ENCODE measurements at places on chromosomes 12 and 14. TPM values are rescaled to one million over a fixed set of nuclear protein-coding genes. Genes with fewer than 3 reads are reported as not detected.

- H3K27ac ChIP-seq = no peak overlapping the region
- no peak overlapping the region for H3K4me3 ChIP-seq
- H3K4me1 ChIP-seq = no peaks in the 10 kb centered on the region
- no peaks in the 10 kb centered on the region for H3K36me3 ChIP-seq
Observed at GRCh38 chr14:37625597-37626595, 30.5 kb downstream of the TTC6 start.

- H3K27me3 ChIP-seq = peaks cover 6% of the 10 kb centered on the region
- DNase-seq = no peak
- no peak overlapping the region for H3K27ac ChIP-seq
- no peaks in the 10 kb centered on the region for H3K36me3 ChIP-seq
- H3K4me3 ChIP-seq = no peak overlapping the region
Observed at GRCh38 chr12:32395026-32395425, 4.3 kb upstream of the FGD4 start.

ENTPD5 gene
- 8.3 TPM for total RNA-seq

MANSC4 gene
- total RNA-seq = not detected

GRCh38 chr12:1252758-1253157, 261.7 kb downstream of the ERC1 start:
- peaks cover 8% of the 10 kb centered on the region for H3K4me1 ChIP-seq
- no peaks in the 10 kb centered on the region for H3K36me3 ChIP-seq
- no peak overlapping the region for H3K4me3 ChIP-seq
- no peak for DNase-seq
- no peaks in the 10 kb centered on the region for H3K27me3 ChIP-seq

- no peak for DNase-seq
- no peaks in the 10 kb centered on the region for H3K27me3 ChIP-seq
- H3K4me3 ChIP-seq = no peak overlapping the region
- peaks cover 5% of the 10 kb centered on the region for H3K4me1 ChIP-seq
- no peaks in the 10 kb centered on the region for H3K36me3 ChIP-seq
- no peak overlapping the region for H3K27ac ChIP-seq
Observed at GRCh38 chr12:88314706-88315105, 172.6 kb downstream of the TMTC3 start.

GRCh38 chr12:95085612-95086011, 12.2 kb upstream of the NR2C1 start:
- no peak for DNase-seq
- H3K27ac ChIP-seq = no peak overlapping the region
- H3K4me3 ChIP-seq = no peak overlapping the region
- no peaks in the 10 kb centered on the region for H3K4me1 ChIP-seq
- peaks cover 26% of the 10 kb centered on the region for H3K36me3 ChIP-seq
- no peaks in the 10 kb centered on the region for H3K27me3 ChIP-seq

DNA sequence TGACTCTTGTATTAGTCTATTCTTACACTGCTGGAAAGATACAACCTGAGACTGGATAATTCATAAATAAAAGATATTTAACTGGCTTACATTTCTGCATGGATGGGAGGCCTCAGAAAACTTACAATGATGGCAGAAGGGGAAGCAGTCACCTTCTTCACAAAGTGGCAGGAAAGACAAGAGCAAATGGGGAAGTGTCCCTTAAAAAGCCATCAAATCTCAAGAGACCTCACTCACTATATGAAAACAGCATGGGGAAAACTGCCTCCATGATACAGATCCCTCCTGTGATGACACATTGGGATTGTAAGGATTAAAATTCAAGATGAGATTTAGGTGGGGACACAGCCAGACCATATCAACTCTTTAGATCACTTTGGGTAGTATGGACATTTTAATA, 83.7 kb downstream of the TMTC3 start:
- no peaks in the 10 kb centered on the region for H3K4me1 ChIP-seq
- no peak overlapping the region for H3K4me3 ChIP-seq
- H3K36me3 ChIP-seq = no peaks in the 10 kb centered on the region

DNAH10 gene
- 1.00 TPM for total RNA-seq

WBP11 gene
- total RNA-seq = 18.5 TPM

DNA sequence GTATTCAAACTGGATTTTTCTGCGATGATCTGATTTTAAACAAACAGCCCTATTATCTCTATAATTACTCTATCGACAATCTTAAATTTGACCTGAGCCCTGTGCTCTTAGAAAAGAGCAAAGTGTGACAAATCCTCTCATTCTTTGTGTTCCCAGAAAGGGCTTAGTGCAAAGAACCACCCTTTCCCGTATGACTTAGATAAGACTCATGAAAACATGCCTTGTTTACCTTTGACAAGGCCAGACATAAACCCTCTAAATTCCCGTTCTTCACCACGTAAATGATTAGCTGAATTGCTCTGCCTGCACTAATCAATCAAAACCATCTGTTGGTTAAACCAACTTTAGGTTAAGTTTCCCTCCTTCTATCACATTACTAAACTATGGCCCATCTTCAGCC, 285.7 kb upstream of the SEL1L start:
- no peak overlapping the region for H3K27ac ChIP-seq
- H3K36me3 ChIP-seq = no peaks in the 10 kb centered on the region
- no peak for DNase-seq
- no peaks in the 10 kb centered on the region for H3K27me3 ChIP-seq
- H3K4me3 ChIP-seq = no peak overlapping the region

DNA sequence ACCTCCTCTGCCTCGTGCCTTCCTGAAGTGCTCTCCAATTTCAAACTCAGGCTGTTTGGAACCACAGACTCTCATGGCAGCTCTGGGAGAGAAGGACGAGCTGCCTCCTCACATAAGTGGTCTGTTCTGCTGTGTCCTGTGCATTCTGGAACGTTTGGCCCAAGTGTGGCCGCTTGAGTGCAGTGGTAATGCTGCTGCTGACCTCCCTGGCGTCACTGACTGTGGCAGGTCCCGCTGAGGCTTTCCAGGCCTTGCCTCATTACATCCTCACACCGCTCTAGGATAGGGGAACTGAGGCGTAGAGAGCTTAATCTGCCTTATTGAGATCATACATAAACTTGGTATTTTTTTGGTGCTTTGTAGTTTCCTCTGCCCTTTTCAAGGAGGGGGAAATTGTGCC, 14.2 kb downstream of the CCDC92 start:
- DNase-seq = no peak
- H3K27ac ChIP-seq = no peak overlapping the region
- no peaks in the 10 kb centered on the region for H3K4me1 ChIP-seq
- no peak overlapping the region for H3K4me3 ChIP-seq

DNA sequence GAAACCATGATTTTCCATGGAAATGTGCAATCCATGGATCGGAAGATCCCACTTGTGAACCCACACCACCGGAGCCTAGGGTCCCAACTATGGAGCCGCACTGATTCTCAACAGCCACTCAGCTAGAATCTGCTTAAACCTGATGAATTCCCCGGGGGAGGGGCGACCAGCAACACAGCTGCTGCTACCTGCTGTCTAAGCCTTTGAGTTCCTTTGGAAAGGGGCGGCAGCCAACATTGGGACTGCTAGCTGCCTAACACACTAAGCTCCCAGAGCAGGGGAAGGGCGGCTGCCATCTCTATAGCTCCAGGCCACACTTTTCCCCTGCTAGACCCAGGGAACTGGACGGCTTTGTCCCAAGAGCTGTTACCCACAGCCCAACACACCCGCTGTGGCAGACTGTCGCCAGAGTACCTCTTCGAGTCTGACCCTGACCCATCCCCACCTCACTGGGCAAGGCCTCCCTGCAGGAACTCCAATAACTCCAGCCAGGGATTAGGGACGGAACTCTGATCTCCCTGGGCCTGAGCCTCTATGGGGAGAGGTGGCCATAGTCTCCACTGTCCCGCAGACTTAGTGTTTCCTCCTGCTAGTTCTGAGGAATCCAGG, 205.8 kb upstream of the SLC16A7 start:
- H3K27me3 ChIP-seq = no peaks in the 10 kb centered on the region
- no peak overlapping the region for H3K27ac ChIP-seq
- no peaks in the 10 kb centered on the region for H3K4me1 ChIP-seq
- H3K36me3 ChIP-seq = no peaks in the 10 kb centered on the region
- H3K4me3 ChIP-seq = no peak overlapping the region

GRCh38 chr14:54652605-54653052, 85.7 kb downstream of the SAMD4A start:
- peak overlapping the region; percentile 31 for H3K4me3 ChIP-seq
- peak overlapping the region; percentile 99 for H3K27ac ChIP-seq
- 0 out of 2 replicates have a peak, but pooled peaks cover 4% of the 10 kb centered on the region for H3K36me3 ChIP-seq
- peaks cover 55% of the 10 kb centered on the region for H3K4me1 ChIP-seq
- DNase-seq = peak; percentile 57
- H3K27me3 ChIP-seq = no peaks in the 10 kb centered on the region

HIGD1C gene
- not detected for total RNA-seq

- no peaks in the 10 kb centered on the region for H3K36me3 ChIP-seq
- DNase-seq = no peak
- H3K4me3 ChIP-seq = no peak overlapping the region
- no peak overlapping the region for H3K27ac ChIP-seq
Observed at GRCh38 chr12:126534942-126535341, 1469.7 kb downstream of the AACS start.

GRCh38 chr12:24695657-24696329, 253.1 kb downstream of the BCAT1 start:
- H3K4me3 ChIP-seq = no peak overlapping the region
- no peaks in the 10 kb centered on the region for H3K36me3 ChIP-seq
- no peak for DNase-seq
- H3K4me1 ChIP-seq = no peaks in the 10 kb centered on the region
- no peak overlapping the region for H3K27ac ChIP-seq
- no peaks in the 10 kb centered on the region for H3K27me3 ChIP-seq

GRCh38 chr12:46547421-46548354, 175.1 kb upstream of the SLC38A2 start:
- no peak for DNase-seq
- H3K27me3 ChIP-seq = no peaks in the 10 kb centered on the region
- peaks cover 40% of the 10 kb centered on the region for H3K4me1 ChIP-seq
- no peaks in the 10 kb centered on the region for H3K36me3 ChIP-seq

TTC6 gene
- total RNA-seq = not detected

ACRBP gene
- not detected for total RNA-seq

C12orf57 gene
- 408 TPM for total RNA-seq

GRCh38 chr12:27191531-27191930, 52.6 kb upstream of the STK38L start:
- H3K27ac ChIP-seq = peak overlapping the region; percentile 87
- no peaks in the 10 kb centered on the region for H3K27me3 ChIP-seq
- DNase-seq = no peak
- H3K4me1 ChIP-seq = peaks cover 54% of the 10 kb centered on the region
- no peaks in the 10 kb centered on the region for H3K36me3 ChIP-seq
- no peak overlapping the region for H3K4me3 ChIP-seq

TBX5 gene
- total RNA-seq = not detected

SMCO2 gene
- total RNA-seq = not detected

GRCh38 chr12:129332286-129332685, 479.0 kb downstream of the GLT1D1 start:
- H3K4me1 ChIP-seq = no peaks in the 10 kb centered on the region
- H3K4me3 ChIP-seq = no peak overlapping the region
- DNase-seq = no peak
- no peaks in the 10 kb centered on the region for H3K27me3 ChIP-seq

DNA sequence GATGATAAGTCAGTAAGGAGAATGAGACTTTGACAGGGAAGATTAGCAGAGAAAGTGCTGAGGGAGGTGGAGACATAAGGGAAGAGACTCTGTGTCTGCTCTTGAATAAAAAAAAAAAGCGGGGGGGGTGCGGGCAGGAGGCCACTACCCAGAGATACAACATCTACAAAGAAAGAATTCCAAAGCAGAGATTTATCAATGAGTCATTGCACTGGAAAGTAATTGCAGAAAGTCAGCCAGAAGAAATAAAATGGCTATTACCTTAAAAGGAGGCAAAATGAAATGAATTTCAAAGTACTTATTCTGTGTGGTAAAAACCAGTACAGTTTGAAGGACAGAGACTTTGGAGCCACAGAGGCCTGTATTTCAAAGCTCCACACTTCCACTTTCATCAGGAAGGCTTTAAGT, 267.1 kb upstream of the PRKD1 start:
- no peak overlapping the region for H3K4me3 ChIP-seq
- H3K27me3 ChIP-seq = no peaks in the 10 kb centered on the region
- peaks cover 33% of the 10 kb centered on the region for H3K4me1 ChIP-seq
- peak; percentile 42 for DNase-seq
- peak overlapping the region; percentile 81 for H3K27ac ChIP-seq

- H3K4me3 ChIP-seq = no peak overlapping the region
- DNase-seq = no peak
- H3K27ac ChIP-seq = no peak overlapping the region
- H3K36me3 ChIP-seq = no peaks in the 10 kb centered on the region
Observed at GRCh38 chr12:65878540-65878939, 54.3 kb downstream of the HMGA2 start.

PTPRR gene
- 3.4 TPM for total RNA-seq

- no peak overlapping the region for H3K27ac ChIP-seq
- DNase-seq = no peak
- no peaks in the 10 kb centered on the region for H3K36me3 ChIP-seq
- H3K4me3 ChIP-seq = no peak overlapping the region
- H3K4me1 ChIP-seq = no peaks in the 10 kb centered on the region
- peaks cover 20% of the 10 kb centered on the region for H3K27me3 ChIP-seq
Observed at GRCh38 chr12:3544296-3544965, 53.4 kb downstream of the PRMT8 start.

GRCh38 chr14:96484399-96484798, 17.8 kb upstream of the PAPOLA start:
- H3K36me3 ChIP-seq = no peaks in the 10 kb centered on the region
- no peak overlapping the region for H3K27ac ChIP-seq
- no peak for DNase-seq
- no peaks in the 10 kb centered on the region for H3K4me1 ChIP-seq

- peaks cover 19% of the 10 kb centered on the region for H3K4me1 ChIP-seq
- no peak overlapping the region for H3K4me3 ChIP-seq
- no peaks in the 10 kb centered on the region for H3K27me3 ChIP-seq
- H3K27ac ChIP-seq = no peak overlapping the region
- no peak for DNase-seq
Observed at GRCh38 chr12:75813072-75813471, 218.5 kb downstream of the PHLDA1 start.

ANO4 gene
- not detected for total RNA-seq

GRCh38 chr12:111964935-111965334, 48.0 kb downstream of the TMEM116 start:
- no peak for DNase-seq
- no peak overlapping the region for H3K27ac ChIP-seq

- H3K27me3 ChIP-seq = no peaks in the 10 kb centered on the region
- no peak overlapping the region for H3K4me3 ChIP-seq
- no peak overlapping the region for H3K27ac ChIP-seq
- H3K4me1 ChIP-seq = no peaks in the 10 kb centered on the region
Observed at GRCh38 chr12:41794336-41794735, 350.3 kb downstream of the GXYLT1 start.

KLHL33 gene
- not detected for total RNA-seq

GRCh38 chr12:48779869-48780268, 9.0 kb downstream of the ADCY6 start:
- peaks cover 18% of the 10 kb centered on the region for H3K4me1 ChIP-seq
- H3K27me3 ChIP-seq = no peaks in the 10 kb centered on the region
- peaks cover 38% of the 10 kb centered on the region for H3K36me3 ChIP-seq
- peak; percentile 50 for DNase-seq
- H3K27ac ChIP-seq = peak overlapping the region; percentile 45
- no peak overlapping the region for H3K4me3 ChIP-seq

DNA sequence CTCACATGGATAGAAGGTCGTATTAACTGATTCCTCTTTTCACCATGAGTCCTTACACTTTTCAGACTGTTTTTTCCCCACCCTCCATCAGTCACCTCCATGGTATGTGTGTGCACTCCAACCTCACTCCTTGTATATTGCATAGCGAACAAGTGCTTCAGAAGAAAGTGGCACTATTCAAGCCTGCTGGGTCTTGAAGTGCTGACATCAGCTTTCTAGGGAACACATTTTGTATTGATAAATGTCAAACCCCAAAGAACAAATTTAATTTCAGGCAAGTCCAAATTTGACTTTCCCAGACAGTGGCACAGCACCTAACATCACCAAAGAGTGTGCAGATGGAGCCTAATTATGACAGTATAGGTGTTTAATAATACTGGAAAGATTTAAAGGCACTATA, 617.4 kb upstream of the STXBP6 start:
- no peaks in the 10 kb centered on the region for H3K27me3 ChIP-seq
- H3K27ac ChIP-seq = no peak overlapping the region
- no peaks in the 10 kb centered on the region for H3K36me3 ChIP-seq
- H3K4me3 ChIP-seq = no peak overlapping the region
- DNase-seq = no peak
